Uterus (tissue), 4 donors: ENCODE measurements at places on chromosomes 3 and 15.

DNA sequence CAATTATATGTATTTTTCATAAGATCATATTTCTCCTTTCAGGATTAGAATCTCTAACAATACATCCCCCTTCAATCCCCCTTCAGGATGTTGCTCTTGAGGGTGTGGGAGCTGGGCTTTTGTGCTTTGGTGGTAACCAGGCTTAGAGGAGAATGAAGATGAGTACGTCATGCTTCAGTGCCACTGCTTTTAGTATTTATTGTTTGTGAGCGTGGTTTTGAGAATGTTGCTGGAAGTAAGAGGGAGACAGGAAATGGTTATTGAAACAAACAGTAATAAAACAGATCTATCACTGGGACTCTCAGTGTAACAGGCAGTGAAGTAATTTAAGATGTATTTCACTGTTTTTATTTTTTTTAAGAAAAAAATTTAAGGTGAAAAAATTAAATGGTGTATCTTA lies 35.3 kb downstream of the GBE1 start:
- DNase-seq = no peak
- no peaks in the 10 kb centered on the region for H3K36me3 ChIP-seq
- H3K27me3 ChIP-seq = no peaks in the 10 kb centered on the region
- H3K27ac ChIP-seq = no peak overlapping the region
- H3K4me3 ChIP-seq = no peak overlapping the region

- no peaks in the 10 kb centered on the region for H3K27me3 ChIP-seq
- no peaks in the 10 kb centered on the region for H3K36me3 ChIP-seq
- H3K4me1 ChIP-seq = no peaks in the 10 kb centered on the region
- no peak overlapping the region for H3K4me3 ChIP-seq
Measured at GRCh38 chr15:36856339-36856973, 243.9 kb downstream of the MEIS2 start.

DNA sequence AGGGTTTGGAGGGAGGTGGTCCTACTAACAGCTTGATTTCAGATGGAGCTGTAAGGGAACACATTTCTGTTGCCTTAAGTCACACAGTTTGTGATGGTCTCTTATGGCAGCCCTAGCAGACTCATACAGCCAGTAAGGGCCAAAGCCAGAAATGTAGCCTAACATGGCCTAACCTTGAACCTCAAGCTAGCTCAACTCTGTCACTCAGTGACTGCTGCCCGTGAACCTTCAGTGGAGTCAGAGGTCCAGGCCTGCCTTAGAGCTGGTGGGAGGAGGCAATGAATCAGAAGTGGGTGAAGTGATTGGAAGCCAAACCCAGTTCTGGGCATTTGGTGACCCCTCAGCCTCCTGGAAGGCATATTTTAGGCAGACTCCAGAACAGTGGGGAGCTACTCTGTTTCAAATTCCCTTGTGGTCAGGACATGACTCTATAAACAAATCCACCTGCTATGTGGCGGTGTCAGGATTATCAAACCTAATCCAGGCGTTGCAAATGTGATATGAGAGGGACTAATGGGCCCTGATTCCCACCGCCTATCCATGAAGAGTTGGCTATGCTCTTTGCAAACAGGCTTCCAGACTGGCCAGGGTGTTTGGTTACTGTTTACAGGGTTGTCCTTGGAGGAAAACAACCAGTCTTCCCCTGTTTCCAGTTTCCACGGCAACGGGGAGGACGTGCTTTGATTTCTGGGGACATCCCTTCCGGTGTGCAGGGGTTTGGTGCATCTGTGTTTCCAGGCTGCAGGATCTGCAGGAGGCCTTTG lies 105.9 kb upstream of the AGBL1 start:
- no peak for DNase-seq
- H3K27ac ChIP-seq = no peak overlapping the region
- H3K36me3 ChIP-seq = no peaks in the 10 kb centered on the region

DNA sequence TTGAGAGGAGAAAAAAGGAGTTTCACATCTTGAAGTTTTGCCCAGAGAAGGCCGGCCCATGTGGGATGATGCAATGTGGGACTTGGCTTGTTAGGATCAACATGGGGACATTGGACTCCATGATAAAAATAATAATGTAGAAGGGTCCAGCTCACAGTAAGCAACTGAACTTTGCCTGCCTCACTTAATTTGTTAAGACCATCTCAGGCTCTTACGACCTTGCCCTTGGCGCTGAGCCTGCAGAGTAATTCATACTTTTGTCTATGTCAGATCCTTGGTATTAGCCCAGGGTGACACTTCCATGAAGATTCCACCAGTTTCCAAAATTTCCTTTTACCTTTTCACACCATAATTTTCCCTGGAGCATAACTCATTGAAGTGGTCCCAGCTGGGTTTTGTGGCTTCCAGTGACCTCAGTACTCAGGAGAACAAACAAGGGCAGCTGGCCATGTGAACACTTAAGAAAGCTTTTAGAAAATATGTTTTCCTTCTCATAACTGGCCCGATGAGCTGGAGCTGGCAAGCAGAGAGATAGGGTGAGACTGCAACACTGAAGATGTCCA lies 315.4 kb upstream of the RASGRP1 start:
- H3K4me1 ChIP-seq = peaks cover 2% of the 10 kb centered on the region
- peak; percentile 36 for DNase-seq
- no peaks in the 10 kb centered on the region for H3K36me3 ChIP-seq

DNA sequence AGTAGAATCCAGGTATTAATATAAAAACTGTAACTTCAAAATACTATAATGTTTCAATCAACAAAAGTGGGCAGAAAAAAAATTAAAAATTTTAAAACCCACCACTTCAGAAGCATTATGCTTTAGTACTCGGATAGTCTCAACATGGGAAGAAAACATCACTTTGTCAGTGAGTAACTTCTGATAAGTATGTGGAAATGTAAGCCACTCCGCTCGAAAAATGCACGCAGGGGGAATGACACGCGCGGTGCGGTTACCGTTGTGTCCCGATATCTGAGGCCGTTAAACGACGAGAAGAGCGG lies 656 bp downstream of the NGLY1 start:
- peak overlapping the region; percentile 70 for H3K4me3 ChIP-seq
- no peaks in the 10 kb centered on the region for H3K27me3 ChIP-seq
- H3K4me1 ChIP-seq = no peaks in the 10 kb centered on the region
- no peak for DNase-seq
- peak overlapping the region; percentile 76 for H3K27ac ChIP-seq

DNA sequence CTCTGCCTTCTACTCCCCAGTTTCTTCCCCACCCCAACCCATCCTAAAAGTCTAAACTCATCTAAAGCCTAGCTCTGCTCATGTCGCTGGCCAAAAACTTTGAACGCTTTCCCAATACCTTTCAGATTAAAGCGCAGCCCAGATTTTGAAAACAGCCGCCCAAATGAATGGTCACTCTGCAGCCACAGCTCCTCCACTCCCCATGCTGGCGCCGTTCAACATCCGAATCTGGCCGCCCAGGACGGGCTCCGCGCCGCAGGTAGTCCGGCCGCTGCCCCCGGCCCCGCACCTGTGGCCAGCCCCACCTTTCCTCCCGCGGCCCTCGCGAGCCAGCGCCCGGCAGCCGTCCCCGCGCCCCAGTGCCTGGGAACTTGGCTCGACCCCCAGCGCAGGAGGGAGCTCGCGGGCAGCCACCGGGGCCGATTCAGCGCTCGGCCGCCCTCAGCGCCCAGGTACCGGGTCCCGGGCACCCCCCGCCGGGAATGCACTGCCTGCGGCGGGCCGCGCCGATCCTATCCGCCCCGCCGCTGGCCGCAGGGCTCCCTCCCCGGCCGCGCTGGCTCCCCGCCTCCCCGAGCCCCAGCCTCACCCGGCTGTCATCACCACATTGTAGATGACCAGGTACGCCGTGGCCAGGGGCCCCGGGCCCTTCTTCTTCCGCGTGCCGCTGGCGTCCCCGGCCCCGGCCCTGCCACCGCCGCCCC lies 417 bp downstream of the HACD2 start:
- H3K4me3 ChIP-seq = peak overlapping the region; percentile 62
- no peaks in the 10 kb centered on the region for H3K27me3 ChIP-seq
- no peaks in the 10 kb centered on the region for H3K36me3 ChIP-seq
- H3K4me1 ChIP-seq = no peaks in the 10 kb centered on the region
- no peak for DNase-seq

GRCh38 chr15:39621210-39621609 lies 40.3 kb downstream of the THBS1 start:
- no peak overlapping the region for H3K4me3 ChIP-seq
- H3K4me1 ChIP-seq = no peaks in the 10 kb centered on the region
- no peak for DNase-seq
- H3K27ac ChIP-seq = no peak overlapping the region
- H3K27me3 ChIP-seq = no peaks in the 10 kb centered on the region
- H3K36me3 ChIP-seq = no peaks in the 10 kb centered on the region

DNA sequence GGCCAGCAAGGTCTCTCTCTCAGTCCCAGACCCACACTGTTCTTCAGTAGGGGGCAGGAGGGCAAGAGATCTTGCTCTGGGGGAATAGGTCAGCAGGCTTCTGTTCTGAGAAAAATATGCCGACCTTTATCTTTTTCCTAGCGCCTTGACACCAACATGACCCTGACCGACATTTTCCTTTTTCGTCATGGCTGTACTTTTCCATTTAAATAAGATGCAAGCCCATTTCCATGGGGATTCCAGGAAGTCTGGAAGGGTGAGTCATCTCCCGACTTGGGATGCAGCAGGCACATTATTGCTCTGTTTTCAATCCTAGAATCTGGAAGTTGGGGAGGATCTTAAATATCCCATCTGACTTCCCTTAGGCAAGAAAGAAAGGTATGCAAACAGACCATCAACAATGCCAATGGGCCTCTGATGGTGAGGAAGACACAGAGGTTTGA lies 261.5 kb upstream of the LRTM1 start:
- H3K27me3 ChIP-seq = no peaks in the 10 kb centered on the region

- H3K36me3 ChIP-seq = no peaks in the 10 kb centered on the region
- no peaks in the 10 kb centered on the region for H3K4me1 ChIP-seq
- H3K27ac ChIP-seq = no peak overlapping the region
- H3K4me3 ChIP-seq = no peak overlapping the region
- H3K27me3 ChIP-seq = no peaks in the 10 kb centered on the region
- no peak for DNase-seq
Measured at GRCh38 chr3:113194823-113195401, 16.4 kb upstream of the BOC start.

- no peak overlapping the region for H3K4me3 ChIP-seq
- no peak for DNase-seq
- H3K36me3 ChIP-seq = no peaks in the 10 kb centered on the region
- H3K27me3 ChIP-seq = no peaks in the 10 kb centered on the region
Measured at GRCh38 chr3:141410846-141411245, 42.5 kb downstream of the ZBTB38 start.

DNA sequence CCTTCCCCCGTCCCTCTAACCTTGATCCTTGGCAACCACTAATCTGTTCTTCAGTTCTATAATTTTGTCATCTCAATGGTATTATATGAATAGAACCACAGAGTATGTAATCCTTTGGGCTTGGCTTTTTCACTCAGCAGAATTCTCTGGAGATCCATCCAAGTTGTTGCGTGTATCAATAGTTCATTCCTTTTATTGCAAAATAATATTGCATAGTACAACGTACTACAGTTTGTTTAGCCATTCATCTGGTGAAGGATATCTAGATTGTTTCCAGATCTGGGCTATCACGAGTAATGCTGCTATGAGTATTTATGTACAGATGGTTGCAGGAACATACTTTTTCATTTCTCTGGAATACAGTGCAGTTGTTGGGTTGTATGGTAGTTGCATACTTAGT lies 76.2 kb downstream of the PLXNA1 start:
- H3K4me1 ChIP-seq = no peaks in the 10 kb centered on the region
- no peak for DNase-seq
- no peak overlapping the region for H3K27ac ChIP-seq
- no peak overlapping the region for H3K4me3 ChIP-seq
- no peaks in the 10 kb centered on the region for H3K27me3 ChIP-seq

GRCh38 chr15:62824111-62825015 lies 218.2 kb upstream of the TPM1 start:
- no peak overlapping the region for H3K27ac ChIP-seq
- no peaks in the 10 kb centered on the region for H3K27me3 ChIP-seq
- H3K36me3 ChIP-seq = no peaks in the 10 kb centered on the region

DNA sequence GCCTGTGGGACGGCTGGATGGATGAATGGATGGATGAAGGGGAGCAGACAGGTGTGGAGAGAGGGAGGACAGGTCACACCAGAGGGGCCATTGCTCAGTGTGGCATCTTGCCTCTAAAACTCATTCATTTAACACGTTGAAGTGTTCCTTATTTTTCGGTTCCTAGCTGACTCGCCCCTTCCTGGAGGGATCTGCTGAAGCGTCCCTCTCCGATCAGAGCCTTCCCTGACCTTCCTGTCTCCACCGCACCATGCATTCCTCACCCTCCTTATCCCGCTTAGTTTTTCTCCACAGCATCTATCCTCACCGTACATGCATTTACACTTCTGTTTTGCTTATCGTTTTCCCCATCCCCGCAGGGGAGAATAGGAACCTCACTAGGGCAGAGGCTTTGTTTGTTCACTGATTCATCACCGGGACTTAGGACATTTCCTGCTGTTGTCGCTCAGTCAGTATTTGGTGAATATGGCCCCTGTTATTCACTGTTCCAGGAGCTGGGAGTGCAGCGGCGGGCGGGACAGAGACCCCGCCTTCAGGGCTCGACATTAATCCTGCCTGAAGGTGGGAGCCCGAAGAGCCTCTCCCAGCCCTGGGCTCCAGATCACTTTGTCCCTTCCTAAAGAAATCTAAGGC lies 32.0 kb downstream of the FOXL2 start:
- peak overlapping the region; percentile 72 for H3K4me3 ChIP-seq
- H3K27me3 ChIP-seq = no peaks in the 10 kb centered on the region
- no peak for DNase-seq
- H3K27ac ChIP-seq = peak overlapping the region; percentile 96
- H3K36me3 ChIP-seq = no peaks in the 10 kb centered on the region
- no peaks in the 10 kb centered on the region for H3K4me1 ChIP-seq

- H3K27ac ChIP-seq = no peak overlapping the region
- no peak overlapping the region for H3K4me3 ChIP-seq
- no peaks in the 10 kb centered on the region for H3K4me1 ChIP-seq
- DNase-seq = no peak
- H3K27me3 ChIP-seq = no peaks in the 10 kb centered on the region
- no peaks in the 10 kb centered on the region for H3K36me3 ChIP-seq
Measured at GRCh38 chr3:123151251-123151705, 50.5 kb upstream of the SEC22A start.

GRCh38 chr3:10935028-10935427 lies 57.5 kb upstream of the SLC6A1 start:
- H3K4me3 ChIP-seq = no peak overlapping the region
- H3K27me3 ChIP-seq = no peaks in the 10 kb centered on the region
- no peaks in the 10 kb centered on the region for H3K4me1 ChIP-seq
- H3K36me3 ChIP-seq = no peaks in the 10 kb centered on the region
- no peak overlapping the region for H3K27ac ChIP-seq

GRCh38 chr3:15629860-15630597 lies 28.5 kb downstream of the BTD start:
- peak; percentile 77 for DNase-seq
- H3K36me3 ChIP-seq = no peaks in the 10 kb centered on the region
- peak overlapping the region; percentile 18 for H3K4me3 ChIP-seq
- no peaks in the 10 kb centered on the region for H3K4me1 ChIP-seq

GRCh38 chr3:10523561-10523960 lies 18.2 kb upstream of the ATP2B2 start:
- no peaks in the 10 kb centered on the region for H3K4me1 ChIP-seq
- H3K4me3 ChIP-seq = no peak overlapping the region
- DNase-seq = no peak
- no peak overlapping the region for H3K27ac ChIP-seq
- no peaks in the 10 kb centered on the region for H3K36me3 ChIP-seq

- no peaks in the 10 kb centered on the region for H3K36me3 ChIP-seq
- H3K4me3 ChIP-seq = no peak overlapping the region
- H3K4me1 ChIP-seq = no peaks in the 10 kb centered on the region
- no peak overlapping the region for H3K27ac ChIP-seq
- no peak for DNase-seq
Measured at GRCh38 chr15:70234256-70234905, 136.7 kb upstream of the TLE3 start.
